ENCODE measurements at places on chromosomes 2 and 18. TPM values are rescaled to one million over a fixed set of nuclear protein-coding genes. Genes with fewer than 3 reads are reported as not detected.

Gene LINC00305
- not detected for polyA plus RNA-seq

Gene RNU2-63P
- not detected for polyA plus RNA-seq

DNA sequence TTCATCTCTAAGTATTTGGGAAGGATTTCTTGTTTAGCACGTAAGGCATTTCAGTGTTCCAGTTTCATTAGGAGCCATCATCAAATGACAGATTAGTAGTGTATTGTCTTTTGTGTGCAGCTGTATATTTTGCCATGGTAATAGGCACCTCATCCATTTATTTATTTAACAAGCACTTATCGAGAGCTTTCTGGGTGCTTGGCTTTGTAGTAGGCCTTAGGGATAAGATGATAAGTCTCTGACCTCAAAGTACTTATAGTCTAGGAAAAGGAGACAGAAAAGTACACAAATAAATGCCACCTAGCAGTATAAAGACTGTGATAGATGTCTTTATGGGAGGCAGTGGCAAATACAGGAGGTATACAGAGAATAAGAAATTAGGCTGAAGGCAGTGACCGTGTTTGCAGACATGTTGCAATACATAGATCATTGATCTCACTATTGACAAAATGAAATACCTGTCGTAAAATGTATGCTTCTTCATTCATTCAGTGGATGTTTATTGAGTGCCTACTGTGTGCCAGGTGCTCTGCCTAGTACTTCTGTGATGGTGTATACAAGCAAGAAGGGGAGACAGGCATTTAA is 265.9 kb downstream of the SETBP1 start:
- H3K27ac ChIP-seq = no peak overlapping the region
- H3K4me3 ChIP-seq = no peak overlapping the region
- no peak for DNase-seq
- peaks cover 7% of the 10 kb centered on the region for H3K4me1 ChIP-seq
- peaks cover 4% of the 10 kb centered on the region for H3K36me3 ChIP-seq

Gene PLGLB2
- polyA plus RNA-seq = 347 TPM

DNA sequence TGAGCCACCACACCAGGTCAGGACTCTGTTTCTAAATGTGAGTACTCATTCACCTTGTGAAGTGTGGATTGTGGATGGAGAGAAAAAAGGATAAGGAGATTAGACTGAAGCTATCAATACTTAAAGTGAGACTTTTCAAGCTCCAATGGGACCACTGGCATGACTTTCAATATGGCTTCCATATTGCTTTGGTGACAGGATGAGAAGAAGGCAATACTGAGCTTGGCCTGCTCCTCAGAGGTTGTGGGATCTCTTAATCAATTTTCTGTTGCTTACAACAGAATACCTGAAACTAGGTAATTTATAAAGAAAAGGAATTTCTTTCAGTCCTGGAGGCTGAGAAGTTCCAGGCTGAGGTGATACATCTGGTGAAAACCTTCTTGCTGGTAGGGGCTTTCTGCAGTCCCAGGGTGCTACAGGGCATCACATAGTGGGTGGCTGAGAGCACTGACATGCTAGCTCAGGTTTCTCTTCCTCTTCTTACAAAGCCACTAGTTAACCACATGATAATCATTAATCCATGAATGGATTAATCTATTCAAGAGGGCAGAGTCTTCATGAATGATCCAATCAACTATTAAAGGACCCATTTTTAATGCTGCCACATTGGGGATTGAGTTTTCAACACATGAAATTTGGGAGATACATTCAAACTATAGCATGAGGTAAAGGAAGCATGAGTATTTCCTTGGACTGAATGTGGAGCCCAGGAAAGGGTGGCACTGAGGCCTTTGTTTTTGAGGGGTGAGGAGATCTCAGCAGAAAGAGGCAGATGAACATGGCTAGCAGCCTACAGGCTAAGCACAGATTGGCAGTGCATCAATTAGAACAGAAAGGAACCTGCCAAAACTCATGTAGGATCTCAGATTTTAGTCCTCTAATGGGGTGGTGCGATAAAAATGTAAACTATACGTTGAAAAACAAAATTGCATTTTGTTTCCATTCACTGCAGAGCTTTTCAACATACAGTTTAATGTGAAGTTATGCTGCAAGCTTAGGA is 274.5 kb downstream of the PIK3C3 start:
- no peaks in the 10 kb centered on the region for H3K36me3 ChIP-seq
- no peak overlapping the region for H3K4me3 ChIP-seq
- H3K27ac ChIP-seq = no peak overlapping the region
- no peak for DNase-seq
- H3K4me1 ChIP-seq = no peaks in the 10 kb centered on the region
